ENCODE measurements at places on chromosomes 5 and 9.

GRCh38 chr9:115341426-115341825, 223.5 kb upstream of the TNC start:
- DNase-seq, result no peak

DNA sequence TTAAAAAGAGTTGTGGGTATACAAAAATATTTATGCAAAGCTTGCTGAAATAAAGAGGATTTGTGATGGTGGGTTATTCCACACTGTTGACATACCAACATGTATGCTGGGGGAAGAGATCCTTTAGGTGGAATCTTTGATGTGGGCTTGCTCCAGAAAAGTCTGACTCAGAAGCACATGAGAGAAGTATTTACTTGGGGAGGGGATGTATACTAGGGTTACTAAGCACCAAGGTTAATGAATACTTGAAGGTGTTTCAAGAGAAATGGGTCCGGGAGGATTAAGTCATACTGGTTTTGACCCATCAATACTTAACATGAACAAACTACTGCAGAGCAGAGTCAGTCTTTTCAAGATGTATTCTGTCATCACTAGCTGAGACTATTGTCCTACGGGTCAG, 316.4 kb upstream of the GRIN3A start:
- DNase-seq, result no peak

DNA sequence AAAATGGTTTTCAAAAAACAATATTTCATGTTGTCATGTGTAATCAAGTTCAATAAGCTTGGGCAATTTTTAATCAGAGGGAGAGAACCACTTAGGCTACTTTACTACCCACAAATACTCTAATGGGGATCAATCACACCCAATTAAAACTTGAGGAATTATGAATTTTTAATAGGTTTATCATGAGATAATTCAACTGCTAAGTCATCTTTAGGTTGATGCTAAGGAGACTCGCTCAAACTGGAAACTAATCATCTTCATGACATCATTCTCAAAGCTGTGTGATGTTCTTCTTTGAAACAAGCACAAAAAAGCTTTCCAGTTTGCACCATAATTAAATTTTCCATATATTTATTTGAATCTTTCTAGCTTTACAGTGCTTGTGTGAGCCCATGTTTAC, 867.5 kb downstream of the MAT2B start:
- no peak for DNase-seq

DNA sequence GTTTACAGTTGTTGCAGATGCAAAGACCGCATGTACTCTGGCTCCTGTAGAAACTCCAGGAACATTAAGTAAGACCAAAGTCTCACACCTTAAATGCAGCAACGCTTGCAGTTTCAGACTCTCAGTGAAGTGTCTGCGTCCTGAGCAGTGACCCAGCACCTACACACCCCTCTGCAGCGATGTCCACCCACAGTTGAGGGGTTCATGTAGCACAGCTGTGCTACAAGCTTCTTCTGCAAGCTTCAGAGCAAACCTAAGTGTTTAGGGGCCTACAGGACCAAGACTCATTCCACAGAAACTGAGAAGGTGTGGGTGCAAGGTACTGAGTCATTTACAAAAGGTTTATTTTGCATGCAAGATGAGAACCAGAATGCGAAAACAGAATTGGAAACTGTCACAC, 191.0 kb downstream of the IRX2 start:
- no peak for DNase-seq

DNA sequence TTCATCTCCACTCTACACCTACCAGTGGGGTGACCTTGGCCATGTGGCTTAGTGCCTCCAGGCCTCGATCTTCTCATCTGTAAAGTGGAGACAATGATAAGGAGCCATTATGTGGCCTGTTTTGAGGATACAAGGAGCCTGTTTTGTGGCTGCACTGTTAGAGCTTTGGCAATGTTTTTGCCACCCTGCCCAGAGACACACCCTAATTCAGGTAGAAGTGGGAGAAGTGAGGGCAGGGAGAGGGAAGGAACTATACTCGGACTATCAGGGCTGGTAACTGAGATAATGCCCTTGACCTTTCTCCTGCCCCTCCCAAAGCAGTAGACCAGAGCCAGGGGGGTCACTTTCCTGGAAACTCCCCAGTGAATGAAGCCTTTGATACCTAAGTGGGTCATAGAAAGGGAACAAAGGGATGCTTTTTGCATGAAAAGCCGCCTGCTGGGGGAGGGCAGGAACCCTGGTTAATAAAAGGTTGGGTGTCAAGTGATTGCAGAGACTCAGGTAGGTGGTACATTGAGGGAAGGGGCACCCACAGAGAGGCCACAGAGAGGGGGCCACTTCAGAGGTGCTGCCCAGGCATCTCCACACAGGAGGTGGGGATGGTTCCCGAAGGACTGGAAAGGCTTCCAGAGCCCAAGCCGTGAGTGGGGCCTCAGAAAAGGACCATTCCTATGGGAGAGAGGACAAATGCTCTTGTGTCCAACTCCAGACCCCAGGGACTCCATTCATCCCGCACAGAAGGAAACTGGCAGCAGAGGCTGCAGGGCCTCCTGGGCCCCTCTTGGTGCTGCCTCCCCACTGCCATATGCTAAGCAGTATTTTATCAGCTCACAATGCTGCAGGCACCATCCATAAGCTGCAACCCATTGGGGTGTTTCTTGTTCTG, 42.3 kb upstream of the VDAC1 start:
- DNase-seq, result no peak

GRCh38 chr9:134626571-134627416, 14.8 kb upstream of the COL5A1 start:
- no peak for DNase-seq

DNA sequence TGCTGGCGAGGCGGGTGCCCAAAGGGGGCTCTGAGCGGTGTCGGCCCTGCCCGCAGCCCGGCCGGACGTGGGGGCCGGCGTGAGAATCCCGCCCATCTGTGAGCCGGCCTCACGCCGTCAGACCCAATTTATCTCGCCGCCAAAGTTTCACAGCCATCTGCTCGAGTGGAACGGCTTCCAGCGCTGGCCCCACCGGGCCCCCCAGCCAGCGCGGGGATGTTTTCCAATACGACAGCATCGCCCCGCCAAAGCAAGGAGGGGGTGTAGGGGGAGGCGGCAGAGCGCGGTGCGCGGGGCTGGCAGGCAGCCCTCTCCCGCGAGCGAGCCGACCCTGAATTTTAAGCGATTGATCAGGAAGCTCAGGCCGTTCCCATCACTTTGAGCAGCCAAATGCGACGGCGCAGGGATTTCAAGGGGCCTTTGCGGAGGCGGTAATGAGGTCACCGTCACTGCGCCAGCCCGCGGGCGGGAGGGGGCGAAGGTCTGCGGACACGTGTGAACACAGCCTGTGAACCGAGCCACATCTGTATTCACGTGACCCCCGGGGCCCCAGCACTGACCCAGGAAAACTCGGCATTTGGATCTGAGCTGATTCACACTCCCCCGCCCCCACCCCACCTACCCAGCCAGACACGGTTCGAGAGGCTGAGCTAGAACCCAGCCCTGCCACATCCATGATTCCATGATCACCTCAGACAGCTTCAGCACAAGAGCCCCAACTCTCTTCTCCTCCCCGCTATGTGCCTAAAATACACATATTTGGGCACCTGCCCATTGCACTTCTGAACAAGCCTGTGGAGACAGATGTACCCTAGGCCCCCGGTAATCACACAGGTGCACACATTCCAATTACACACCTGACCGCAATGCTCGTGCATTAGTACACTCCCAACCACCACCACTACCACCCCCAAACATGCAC, 47.8 kb upstream of the PSD2 start:
- peak; percentile 52 for DNase-seq

DNA sequence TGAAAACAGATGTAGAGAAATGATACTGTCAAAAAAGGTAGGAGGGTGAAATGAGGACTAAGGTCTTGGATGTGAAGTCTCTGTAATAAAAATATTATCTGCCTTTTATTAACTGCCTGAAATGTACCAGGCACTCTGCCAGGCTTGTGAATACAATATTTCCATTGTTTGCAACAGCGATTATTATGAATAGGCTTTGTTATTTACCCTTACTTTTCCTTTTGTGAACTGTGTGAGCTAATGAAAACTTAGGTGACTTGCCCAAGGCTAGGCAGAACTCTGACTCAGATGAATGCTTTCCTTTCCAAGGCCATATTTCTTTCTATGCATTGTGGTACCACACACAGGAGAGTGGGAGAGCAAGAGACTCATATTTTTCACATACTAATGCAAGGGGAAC, 204.1 kb downstream of the CDH12 start:
- DNase-seq, result no peak

DNA sequence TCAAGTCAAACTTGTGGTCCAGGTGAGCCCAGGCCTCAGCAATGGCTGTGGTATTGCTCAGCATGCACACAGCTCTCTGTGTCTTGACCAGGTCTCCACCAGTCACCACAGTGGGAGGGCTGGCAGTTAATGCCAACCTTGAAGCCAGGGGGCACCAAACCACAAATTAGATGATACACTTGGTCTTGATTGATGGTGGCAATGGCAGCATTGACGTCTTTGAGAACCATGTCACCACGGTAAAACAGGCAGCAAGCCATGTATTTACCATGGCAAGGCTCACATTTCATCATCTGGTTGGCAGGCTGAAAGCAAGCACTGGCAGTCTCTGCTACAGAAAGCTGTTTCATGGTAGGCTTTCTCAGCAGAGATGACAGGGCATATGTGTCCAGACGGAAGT, 40.0 kb downstream of the NIM1K start:
- DNase-seq, result no peak

GRCh38 chr5:111675201-111675934, 81.6 kb downstream of the NREP start:
- DNase-seq, result no peak

DNA sequence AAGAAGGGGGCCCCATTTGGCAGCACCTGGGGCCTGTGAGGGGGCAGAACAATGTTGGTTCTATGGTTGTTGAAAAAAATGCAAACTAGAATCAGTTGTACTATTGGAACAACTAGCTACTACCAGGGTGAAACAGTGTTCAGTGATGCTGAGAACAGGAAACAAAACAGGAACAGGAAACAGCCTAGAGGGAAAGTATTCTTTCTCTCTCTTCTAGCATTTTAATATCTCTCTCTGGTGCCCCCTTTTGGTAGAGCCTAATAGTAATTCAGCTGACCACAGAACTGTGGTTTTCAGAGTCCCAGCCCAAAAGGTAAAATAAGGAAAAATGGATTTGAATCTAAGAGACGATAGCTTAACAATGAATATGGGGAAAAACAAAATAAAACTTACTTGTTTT, 138.0 kb upstream of the KCNN2 start:
- no peak for DNase-seq

DNA sequence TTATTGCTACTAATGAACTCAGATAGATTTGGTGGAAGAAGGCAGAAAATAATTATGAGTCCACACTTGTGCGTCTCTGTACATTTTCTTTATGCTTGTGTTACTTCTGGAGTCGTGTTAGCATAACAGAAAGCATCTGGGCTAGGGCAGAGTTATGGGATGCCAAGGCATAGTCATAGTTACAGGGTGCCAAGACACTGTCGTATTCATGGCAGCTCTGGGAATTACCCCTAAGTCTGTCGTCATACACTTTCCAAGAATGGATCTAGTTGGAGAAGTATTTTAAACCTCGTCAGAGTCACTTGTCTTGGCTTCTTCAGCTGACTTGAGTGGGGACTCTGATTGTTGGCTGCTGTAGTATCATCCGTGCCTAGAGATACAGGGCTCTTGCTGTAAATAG, 27.7 kb downstream of the CAMK4 start:
- no peak for DNase-seq

DNA sequence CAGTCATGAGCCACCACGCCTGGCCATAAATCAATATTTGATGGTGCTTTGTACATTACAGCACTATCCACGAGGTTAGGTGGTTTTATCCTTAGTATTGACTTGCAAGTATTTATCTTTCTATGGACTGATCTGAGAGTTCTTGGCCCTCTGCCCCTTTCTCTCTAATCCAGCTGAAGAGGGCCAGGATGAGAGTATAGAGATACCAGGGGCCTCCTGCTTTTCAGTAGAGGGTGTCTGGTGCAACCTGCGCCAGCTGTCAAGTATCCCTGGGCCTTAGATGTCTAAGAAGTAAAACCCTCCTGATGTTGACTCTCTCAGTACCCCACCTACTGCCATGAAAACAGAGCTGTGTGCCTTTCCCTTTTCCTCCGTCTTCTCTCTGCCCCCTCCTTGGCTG, 153.4 kb downstream of the SLIT3 start:
- no peak for DNase-seq

GRCh38 chr9:107862323-107862722, 372.8 kb upstream of the KLF4 start:
- no peak for DNase-seq

- DNase-seq, result no peak
Observed at GRCh38 chr5:2904399-2904798, 152.9 kb upstream of the IRX2 start.

GRCh38 chr9:137317021-137317717, 15.1 kb upstream of the NRARP start:
- DNase-seq, result peak; percentile 13

- DNase-seq, result no peak
Observed at GRCh38 chr5:129912601-129913255, 8.5 kb downstream of the CHSY3 start.

DNA sequence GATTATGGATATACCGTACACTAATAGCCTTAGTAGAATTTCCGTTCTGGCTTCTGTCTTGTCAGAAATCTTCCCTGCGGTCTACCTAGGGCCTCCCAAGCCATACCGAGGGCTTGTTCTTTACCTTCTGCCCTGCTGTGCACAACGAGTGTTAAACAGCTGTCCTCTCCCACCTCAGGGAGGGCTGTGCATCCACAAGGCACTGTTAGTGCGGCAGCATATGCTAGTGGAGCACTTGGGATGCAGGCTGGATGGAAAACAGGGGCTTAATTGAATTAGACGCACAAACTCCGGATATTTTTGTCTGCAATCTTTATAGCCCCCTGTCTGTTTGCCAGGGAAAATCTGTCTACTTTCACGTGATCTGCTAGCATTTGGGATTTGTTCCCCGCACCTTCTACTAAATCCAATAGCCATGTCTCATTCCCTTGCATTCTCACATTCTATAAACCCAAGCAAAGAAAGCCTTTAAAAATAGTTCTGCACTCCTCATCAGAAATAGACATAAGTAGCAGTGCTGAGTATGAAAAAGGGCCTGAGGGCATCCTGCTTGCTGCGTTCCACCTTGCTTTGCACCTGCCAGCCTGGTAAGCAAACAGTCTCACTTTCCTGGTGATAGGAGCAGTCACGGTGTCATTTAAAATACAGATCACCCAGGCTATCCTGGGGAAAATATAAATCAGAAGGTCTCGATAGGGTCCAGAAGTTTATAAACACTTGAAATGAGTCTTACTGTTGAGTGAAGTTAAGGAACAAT, 382.6 kb downstream of the RASEF start:
- no peak for DNase-seq

GRCh38 chr5:36606036-36606427, 374 bp upstream of the SLC1A3 start:
- no peak for DNase-seq

All from AG08396 (cell line).